Kidney (tissue), 22 donors: ENCODE measurements at places on chromosomes 6 and 20. TPM values are rescaled to one million over a fixed set of nuclear protein-coding genes. Genes with fewer than 3 reads are reported as not detected.

The MDFI gene
- 16.9 TPM for total RNA-seq

The NOX3 gene
- not detected for total RNA-seq

The BPIFB2 gene
- not detected for total RNA-seq

The SLC25A27 gene
- total RNA-seq: 22.6 TPM

The RFX6 gene
- total RNA-seq: not detected

The SLC32A1 gene
- not detected for total RNA-seq

The ITCH gene
- 63.1 TPM for total RNA-seq

The ZC2HC1B gene
- not detected for total RNA-seq

The TCP11 gene
- total RNA-seq: 0.50 TPM
